ENCODE measurements at places on chromosomes 12 and 14.

DNA sequence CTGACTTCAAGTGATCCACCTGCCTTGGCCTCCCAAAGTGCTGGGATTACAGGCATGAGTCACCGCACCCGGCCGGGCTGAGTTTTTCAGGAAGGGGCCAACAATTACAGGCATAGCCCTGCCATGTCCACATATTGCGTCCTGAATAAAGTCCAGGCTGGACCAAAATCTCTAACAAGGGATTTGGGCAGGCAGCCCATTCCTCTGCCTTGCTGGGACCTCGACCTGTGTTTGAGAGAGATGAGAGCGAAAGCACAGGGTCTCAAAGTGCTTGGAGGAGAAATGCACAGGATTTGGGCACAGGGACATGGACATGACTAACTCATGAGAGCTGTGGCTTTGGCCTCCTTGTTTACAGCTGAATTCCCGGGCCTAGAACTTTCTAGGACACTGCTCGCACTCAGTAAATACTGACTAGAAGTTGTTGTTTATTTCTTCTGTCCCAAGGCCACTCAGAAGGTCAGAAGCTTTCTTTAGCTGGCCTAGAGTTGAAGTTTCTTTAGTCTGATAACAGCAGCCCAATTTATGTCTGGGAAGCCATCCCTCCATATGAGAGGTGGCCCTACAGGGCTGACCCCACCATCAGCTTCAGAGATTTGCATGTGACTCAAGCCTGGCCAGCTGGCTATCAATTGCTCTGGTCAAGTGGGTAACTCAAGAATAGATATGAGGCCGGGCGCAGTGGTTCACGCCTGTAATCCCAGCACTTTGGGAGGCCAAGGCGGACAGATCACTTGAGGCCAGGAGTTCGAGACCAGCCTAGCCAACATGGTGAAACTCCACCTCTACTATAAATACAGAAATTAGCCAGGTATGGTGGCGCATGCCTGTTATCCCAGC, 11.7 kb downstream of the CAMKK2 start:
- no peak for DNase-seq

DNA sequence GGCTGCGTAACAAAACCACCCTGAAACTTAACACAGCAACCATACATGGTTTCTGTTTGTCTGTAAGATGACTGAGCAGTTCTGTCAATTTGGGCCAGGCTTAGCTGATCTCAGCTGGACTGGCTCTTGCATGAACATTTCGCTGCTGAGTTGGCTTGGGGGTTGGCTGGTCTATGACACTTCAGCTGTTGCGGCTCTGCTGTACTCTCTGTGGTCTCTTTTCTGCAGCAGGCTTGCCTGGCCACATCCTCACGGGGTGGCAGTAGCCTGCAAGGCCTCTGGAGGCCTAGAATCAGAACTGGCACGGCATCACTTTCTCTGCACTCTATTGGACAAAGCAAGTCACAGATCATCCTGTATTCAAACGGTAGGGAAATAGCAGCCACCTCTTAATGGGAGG, 216.2 kb downstream of the BCL11B start:
- no peak for DNase-seq

DNA sequence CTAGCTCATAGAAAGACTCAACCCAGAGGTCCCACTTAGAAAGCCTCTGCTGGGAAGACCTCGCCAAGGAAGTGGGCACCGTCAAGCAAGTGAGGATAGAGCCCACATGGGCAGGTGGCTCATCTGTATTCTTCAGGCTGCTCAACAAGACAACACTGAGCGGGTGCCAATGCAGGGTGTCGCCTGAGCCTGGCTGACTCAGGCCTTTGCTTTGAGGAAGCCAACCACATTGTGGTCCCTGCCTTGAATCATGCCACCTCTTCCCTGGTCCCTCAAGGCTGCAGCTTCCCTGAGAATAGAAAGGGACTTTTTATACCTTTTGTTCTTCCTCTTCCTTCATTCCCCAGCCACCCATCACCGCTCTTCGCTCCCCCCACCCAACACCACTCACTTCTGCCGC, 2.1 kb upstream of the RNASE13 start:
- no peak for DNase-seq

DNA sequence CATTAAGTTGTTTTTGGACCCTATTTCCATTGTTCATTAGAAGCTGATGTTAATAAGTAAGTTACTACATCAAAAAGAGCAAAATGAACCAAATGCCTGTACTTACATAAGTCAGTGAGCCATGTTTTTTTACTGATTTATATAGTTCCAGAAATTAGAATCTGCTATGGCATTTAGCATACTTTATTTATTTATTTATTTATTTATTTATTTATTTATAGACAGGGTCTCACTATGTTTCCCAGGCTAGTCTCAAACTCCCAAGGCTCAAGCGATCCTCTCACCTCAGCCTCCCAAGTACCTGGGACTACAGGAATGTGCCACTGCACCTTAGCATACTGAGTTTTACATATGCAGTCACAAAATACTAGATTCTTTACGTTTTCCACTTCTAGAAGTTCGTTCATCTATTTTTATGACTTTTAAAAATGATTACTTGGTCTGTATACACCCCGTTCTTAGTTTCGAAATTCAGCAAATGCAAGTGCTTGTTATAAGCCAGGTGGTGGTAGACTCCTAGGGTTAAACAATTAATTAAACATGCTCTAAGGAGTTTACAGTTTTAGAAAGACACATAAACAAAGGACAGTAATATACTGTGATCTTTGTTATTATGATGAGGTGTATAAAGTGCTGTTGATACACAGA, 69.8 kb downstream of the SCFD1 start:
- no peak for DNase-seq

- DNase-seq, result no peak
Measured at GRCh38 chr12:6958609-6959057, 7.5 kb downstream of the PTPN6 start.

GRCh38 chr14:68359022-68359836, 433.6 kb downstream of the ZFP36L1 start:
- DNase-seq, result no peak

GRCh38 chr12:56338308-56339157, at the start of gene IL23A:
Gene IL23A (plus strand): TSS chr12:56338884. CDS start chr12:56339045, 161 bp downstream.
- no peak for DNase-seq

GRCh38 chr12:84785951-84786350, 126.6 kb downstream of the SLC6A15 start:
- DNase-seq, result no peak

DNA sequence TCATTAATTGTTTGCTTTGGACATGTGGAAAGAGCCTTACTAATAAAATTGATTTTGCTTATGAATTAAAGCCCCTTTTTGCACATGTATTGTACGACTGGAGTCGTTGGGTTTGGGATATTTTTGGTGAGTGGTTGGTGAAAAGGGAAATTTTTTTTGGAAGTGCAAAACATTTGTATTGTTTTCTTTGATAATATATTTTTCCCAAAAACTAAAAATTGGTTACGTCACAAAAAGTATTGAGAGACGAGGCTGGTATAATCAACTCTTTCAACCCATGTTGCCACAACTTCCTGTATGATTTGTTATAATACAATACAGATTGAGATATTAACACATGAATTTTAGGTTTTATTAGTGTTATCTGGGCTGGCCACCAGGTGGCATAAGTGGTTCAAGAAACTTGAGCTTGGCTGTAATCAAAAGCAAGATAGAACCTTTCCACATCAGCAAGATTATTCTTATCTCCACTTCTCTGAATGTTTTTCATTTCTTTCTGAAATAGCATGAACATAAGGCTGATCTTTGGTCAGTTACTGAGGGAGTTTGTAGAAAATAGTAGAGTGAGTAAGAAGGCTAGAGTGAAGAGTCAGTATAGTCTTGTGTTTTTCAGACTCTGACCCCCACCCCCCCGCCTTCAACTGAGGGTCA, 8.7 kb downstream of the NGDN start:
- no peak for DNase-seq

DNA sequence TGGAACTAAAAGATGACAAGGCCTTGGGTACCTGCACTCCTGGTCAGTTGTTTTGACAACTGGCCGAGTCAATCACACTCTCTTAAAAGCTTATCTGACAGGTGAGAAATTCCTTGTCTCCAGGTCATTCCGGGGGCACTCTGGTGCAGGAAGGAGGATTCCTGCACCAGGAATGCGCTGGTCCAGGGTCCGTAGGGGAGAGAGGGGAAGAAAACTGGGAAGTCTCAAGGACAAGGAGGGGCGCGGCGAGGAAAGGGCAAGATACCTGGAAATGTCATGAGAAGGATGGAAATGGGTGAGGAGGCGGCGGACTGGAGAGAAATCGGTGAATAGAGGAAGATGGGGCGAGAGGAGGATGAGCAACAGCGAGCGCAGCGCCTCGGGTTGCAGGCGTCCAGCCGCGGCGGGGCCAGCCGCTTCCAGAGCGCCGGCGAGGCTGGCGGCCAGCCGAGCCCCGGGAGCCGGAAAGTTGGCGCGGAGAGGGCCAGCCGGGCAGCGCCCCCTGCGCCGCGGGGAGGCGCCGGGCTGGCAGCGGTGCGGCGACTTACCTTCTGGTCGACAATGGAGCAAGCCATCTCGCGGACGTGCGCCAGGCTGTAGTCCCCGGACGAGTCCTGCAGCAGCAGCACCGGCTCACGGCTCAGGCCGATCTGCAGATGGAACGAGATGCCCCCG, 809 bp downstream of the PRKD1 start:
- DNase-seq, result peak; percentile 76

- DNase-seq, result no peak
Measured at GRCh38 chr14:44833376-44834060, 128.2 kb downstream of the KLHL28 start.

DNA sequence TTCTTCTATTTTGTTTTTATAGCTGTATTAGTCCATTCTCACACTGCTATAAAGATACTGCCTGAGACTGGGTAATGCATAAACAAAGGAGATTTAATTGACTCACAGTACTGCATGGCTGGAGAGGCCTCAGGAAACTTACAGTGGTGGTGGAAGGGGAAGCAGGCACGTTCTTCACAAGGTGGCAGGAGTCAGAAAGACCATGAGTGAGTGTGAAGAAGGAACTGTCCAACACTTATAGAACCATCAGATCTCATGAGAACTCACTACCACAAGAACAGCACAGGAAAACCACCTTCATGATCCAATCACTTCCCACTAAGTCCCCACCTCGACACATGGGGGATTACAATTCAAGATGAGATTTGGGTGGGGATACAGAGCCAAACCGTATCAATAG, 42.3 kb downstream of the ARMH4 start:
- no peak for DNase-seq

GRCh38 chr12:116599285-116600136, 40.3 kb downstream of the MAP1LC3B2 start:
- peak; percentile 25 for DNase-seq

GRCh38 chr12:98060411-98060810, 455.0 kb upstream of the TMPO start:
- no peak for DNase-seq

DNA sequence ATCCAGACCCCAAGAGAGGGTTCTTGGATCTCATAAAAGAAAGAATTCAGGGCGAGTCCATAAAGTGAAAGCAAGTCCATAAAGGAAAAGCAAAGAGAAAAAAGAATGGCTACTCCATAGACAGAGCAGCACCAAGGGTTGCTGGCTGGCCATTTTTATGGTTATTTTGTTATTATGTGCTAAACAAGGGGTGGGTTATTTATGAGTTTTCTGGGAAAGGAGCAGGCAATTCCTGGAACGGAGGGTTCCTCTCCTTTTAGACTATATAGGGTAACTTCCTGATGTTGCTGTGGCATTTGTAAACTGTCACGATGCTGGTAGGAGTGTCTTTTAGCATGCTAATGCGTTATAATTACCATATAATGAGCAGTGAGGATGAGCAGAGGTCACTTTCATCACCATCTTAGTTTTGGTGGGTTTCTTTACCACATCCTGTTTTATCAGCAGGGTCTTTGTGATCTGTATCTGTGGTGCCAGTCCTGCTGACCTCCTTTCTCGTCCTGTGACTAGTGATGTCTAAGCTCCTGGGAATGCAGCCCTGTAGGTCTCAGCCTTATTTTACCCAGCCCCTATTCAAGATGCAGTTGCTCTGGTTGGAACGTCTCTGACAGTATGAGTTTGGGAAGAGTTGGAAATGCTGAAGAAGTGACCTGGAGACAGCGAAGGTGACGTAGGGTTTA, 100.5 kb downstream of the ZNF664 start:
- DNase-seq, result no peak

DNA sequence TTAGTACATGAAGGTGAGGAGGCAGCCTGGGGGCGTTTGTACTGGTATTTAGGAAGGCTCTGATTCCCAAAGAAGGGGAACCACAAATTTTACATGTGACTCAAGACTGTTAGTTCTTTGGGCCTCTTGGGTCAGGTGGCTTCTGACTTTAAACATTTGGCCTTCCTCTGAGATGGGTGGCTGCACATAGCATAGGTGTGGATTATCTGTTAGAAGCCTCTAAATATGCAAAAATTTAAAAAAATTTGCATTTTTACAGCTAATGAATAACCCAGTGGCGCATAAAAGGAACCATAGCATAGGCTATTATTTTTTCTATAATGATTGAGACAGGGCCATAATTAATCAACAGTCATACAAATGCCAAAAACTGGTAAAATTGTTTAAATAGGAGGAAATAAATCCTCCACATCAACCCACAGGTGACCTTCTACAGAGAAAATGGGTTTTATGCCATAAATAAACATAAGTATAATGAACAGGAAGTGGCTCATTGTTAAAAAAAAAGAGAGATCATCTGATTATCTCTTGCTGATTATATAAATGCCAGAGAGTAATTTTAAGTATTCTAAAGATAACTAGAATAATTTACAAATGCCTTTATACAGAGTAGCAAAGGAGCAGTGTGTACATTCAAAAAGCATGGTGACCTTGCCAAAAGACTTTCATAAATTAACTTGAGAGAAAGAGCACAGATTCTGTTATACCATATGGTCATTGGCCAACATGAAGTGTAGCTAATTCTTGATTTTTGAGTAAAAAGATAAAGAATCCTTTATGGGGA, 284.2 kb upstream of the ATP2B1 start:
- no peak for DNase-seq

- no peak for DNase-seq
Measured at GRCh38 chr14:101119830-101120571, 216.5 kb upstream of the RTL1 start.

DNA sequence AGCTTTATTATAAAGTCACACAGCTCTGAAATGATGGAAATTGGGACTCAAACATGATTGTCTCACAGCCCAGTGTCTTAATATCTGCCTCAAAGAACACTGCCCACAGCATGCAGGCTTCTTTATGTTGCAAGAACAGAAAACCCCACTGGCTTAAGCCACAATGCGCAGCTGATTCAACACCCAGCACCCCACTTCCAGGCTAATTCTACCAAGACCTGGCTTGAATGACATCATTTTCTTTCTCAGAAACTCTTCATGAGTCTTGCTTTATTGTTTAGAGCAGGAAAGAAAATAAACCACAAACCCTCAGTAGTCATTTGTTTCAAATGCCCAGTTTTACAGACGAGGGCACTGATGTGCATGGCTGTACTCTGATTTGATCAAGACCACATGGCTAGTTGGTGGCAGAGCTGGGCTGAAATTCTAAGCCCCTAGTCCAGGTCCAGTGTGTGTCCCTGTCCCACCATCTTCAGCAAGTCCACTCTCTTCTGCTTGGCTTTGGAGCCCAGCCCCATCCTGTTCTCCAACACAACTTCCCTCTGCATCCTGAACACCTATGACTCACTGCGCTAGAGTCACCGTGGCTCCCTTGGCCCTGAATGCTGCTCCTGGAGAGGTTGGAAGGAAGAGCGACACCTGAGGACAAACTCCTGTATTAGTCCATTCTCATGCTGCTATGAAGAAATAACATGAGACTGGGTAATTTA, 50.3 kb upstream of the SRSF5 start:
- DNase-seq, result no peak

Measured in NCI-H524 (cell line).